Cortex of kidney (tissue), 1 donor: ENCODE measurements at places on chromosomes 4 and X.

DNA sequence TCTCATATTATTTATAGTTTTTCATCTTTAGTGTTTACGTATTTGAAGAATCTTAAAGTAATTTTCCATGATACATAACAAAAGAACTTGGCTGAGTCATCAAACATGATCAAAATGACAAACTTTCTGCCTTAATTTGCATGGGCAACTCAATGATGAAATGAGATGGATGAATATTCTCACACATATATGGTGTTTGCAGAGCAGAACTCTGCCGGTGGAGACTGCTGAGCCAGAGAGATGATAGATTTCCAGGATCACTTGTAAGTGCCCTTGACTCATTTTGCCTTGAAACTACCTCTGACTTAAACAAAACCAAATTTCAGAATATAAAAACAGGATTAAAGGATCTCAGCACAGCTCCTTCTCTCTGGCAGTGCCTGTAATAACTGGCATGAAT is 38.2 kb downstream of the TRPC3 start:
- no peak for DNase-seq

DNA sequence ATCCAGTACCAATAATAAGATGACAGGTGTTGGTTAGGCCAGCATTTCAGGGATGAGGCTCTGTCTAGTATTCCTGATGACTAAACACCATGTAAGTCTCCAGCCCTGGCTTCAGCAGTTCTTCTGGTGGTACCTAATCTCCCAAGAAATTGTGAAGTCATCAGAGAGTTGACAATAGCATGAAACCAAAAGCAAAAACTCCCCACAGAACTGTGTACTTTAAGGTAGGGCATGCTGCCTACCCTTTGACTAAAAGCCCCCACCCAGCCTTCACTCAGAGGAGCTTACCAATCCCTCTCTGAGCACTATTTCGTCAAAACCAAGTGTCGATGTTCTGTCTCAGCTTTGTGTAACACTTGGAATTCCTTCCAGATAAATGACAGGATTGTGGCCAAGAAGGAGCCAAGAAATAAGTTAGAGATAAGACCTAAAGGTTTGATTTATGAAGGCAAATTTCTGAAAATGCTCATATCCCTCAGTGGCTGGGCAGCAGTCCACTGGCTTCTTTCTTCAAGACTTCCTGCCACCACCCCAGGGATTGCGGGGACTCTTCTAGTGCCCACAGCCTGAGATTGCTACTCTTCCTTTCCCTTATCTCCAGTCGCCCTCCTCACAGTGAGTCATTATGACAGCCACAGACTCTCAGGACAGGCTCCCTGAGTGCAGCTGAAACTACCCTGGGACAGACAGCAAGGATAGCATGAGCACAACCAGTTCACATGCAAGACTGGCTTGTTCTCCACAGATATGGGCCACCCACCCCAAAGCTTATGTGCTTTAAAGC is 67.3 kb upstream of the LHFPL1 start:
- DNase-seq, result no peak

- no peak for DNase-seq
Measured at GRCh38 chrX:23483396-23483795, 148.7 kb downstream of the PTCHD1 start.

GRCh38 chrX:74119016-74119910 is 184.7 kb upstream of the ZCCHC13 start:
- DNase-seq, result no peak

- DNase-seq, result no peak
Measured at GRCh38 chr4:185520119-185520518, 15.2 kb downstream of the PDLIM3 start.

- no peak for DNase-seq
Measured at GRCh38 chr4:184826691-184827270, 1.0 kb upstream of the ACSL1 start.

- no peak for DNase-seq
Measured at GRCh38 chrX:124501586-124501985, 155.2 kb downstream of the SH2D1A start.

DNA sequence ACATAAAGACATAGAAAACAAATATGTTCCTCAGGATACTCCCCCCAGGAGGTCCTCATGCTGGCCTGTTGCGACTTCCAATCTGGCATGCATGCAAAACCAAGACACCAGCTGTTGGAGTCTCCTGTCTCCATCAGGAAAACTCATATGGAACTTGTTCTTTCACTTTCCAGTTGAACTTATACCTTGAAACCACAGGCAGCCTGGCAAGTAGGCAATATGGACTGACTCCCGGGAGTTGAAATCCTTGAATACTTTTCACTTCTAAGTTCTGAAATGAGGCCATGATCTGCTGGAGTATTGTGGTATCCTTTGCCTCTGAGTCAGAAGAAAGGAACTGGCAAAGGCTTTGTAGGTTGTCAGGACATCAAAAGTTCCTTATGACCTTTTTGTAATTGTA is 444.2 kb downstream of the IDS start:
- DNase-seq, result no peak

GRCh38 chr4:107069049-107069448 is 32.9 kb upstream of the DKK2 start:
- no peak for DNase-seq

DNA sequence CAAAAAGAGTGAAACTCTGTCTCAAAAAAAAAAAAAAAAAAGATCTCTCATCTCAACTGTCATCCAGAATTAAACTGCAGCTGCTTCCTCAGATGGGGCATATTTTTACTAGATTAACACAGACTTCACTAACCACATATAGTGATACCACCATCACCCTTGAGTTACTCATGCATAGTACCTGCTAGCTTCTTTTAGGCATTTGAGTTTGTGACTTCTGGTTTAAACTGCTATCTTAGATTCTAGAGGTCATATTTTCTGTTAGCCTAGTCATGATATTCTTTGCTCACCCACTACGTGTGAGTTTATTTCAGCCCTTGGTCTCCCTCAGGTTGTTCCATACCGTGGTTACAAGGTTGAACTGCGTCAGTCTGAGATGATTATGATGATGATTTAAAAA is 154.9 kb upstream of the BMP3 start:
- no peak for DNase-seq

DNA sequence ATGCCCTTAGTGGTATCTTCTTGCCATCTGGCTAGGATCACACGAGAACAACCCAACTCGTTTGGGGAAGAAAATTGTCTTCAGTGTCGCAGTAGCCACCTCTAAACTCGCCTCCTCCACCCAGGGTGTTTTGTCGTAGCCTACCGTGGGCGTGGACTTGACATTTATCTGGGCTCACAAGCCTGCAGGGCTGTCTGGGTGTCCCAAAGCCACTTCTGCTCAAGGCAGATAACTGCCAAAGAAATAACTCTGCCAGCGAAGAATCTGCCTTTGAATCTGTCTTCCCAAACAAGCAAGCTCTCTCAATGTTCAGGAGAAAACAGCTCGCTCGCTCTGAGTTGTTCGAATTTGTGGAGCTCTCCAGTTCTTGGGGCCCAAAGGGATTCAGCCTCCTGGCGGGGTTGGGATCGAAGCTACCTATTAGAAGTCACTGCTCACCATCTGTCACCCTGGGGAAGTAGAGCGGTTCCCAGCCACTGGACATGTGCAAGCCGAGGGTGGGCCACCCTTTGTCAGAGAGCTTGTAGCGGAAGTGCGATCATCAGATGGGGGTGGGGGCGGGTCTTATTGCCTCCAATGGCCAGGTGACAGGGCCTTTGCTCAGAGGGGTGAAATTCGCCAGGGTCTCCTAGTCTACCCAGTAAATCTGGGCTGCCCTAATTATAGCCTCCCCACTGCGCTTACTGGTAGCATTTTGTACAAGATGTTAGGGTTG is 14.8 kb downstream of the BLOC1S4 start:
- no peak for DNase-seq

- no peak for DNase-seq
Measured at GRCh38 chrX:30364229-30364628, 55.0 kb upstream of the NR0B1 start.

- no peak for DNase-seq
Measured at GRCh38 chr4:48498895-48499294, 8.8 kb downstream of the ZAR1 start.

DNA sequence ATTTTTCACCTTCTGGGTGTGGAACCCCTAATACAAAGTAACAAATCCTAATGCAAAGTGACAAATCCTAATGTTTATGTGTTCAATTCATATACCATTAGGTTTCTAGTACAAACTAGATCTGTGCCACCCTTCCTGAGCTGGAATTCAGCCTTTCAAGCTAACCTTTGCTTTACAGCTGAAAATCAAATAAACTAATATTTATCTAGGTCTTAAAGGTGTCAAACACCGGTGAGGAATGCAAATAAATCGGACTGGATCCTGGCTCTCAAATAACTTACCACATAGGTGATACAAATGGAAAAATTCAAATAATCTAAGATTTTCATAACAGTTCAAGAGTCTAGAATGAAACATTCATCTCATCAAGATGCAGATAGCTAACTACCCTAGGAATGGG is 11.6 kb downstream of the IRF2 start:
- DNase-seq, result no peak

DNA sequence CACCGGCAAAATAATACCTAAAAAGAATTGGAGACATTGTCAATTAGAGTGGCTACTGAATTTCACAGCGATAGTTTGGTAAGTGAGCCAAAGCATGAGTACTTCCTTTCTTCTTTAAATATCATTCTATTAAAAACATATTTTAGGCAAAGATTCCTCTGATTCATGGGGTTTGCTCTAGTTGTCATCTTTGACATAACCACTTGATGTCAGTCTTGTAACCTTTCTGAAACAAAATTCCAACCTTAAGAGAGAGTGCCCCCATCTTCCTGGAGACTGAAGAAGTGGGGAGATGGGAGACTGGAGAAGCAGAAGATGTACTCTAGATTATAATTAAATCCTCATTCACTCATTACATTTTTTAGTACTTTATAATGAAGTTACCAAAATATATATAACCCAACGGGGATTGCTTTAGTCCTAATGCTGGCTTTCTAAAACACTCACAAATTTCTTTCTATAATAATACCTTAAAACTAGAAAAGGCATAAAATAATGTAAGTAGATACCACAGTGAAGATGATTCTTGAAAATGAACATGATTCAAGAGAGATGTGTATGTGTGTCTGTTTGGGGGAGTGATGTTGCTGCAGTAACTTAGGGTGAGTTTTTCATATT is 96.4 kb downstream of the EMCN start:
- no peak for DNase-seq

GRCh38 chr4:140115140-140115539 is 38.8 kb downstream of the MAML3 start:
- DNase-seq, result no peak

- no peak for DNase-seq
Measured at GRCh38 chr4:84855774-84856173, 110.7 kb downstream of the WDFY3 start.

DNA sequence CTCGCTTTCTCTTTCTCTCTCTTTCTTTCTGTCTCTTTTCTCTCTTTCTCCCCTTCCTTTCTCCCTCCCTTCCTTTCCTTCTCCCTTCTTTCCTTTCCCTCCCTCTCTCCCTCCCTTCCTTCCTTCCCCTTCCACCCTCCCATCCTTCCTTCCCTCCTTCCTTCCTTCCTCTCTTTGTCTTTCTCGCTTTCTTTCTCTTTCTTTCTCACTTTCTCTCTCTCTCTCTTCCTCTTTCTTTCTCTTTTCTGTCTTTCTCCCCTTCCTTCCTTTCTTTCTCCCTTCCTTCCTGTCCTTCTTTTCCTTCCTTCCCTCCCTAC is 2.1 kb upstream of the SORCS2 start:
- no peak for DNase-seq
